Brain microvascular endothelial cell (primary cell): ENCODE measurements at places on chromosomes 1 and 21.

- DNase-seq, result peak; percentile 71
These were observed 109.0 kb upstream of the IPO9 start for GRCh38 chr1:201719812-201720521.

DNA sequence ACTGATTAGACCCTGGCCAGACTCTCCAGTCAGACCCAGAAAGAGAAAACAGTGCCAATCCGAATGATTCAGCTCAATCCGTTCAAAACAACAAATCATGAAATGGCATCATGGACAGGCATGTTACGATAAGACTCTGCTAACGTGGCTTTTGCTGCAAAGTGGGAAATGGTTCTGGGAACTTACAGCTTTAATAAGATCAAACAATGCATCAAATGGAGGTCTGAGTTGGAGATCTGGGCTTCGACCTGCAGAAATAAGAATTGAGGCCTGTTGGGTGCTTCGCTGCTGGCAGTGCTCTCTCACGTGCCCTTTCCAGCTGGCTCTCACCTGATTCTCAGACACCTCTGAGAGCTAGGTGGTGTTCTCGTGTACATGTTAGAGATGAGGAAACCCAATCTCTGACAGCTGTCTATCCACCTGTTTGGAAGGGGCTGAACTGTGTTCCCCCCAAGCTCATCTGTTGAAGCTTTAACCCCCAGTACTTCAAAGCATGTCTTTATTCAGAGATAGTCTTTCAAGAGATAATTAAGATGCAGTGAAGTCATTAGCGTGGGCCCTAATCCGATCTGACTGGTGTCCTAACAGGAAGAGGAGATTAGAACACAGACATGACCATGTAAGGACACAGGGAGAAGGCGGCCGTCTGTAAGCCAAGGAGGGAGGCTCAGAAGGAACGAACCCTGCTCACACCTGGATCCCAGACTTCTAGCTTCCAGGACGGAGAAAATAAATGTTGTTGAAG is 45.5 kb upstream of the ETS2 start:
- DNase-seq, result no peak

- no peak for DNase-seq
These were observed 109.3 kb downstream of the NTNG1 start for GRCh38 chr1:107250169-107250568.

DNA sequence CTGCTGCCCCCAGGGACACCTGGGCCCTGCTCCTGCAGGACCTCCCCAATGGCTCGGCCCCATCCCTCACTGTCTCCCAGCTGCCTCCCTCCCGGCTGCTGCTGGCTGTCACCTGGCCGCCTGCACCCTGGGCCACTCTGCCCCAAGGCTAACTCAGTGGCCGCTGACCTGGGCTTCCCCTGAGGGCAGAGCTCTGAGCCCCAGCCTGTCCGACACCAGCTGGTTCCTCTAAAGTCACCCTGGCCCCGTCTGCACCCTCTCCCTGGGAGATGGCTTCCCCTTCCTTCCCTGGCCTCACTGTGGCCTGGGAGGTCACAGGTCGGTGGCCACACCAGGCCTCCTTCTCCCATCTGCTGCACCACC is 15.0 kb downstream of the ITGB2 start:
- no peak for DNase-seq

- DNase-seq, result no peak
These were observed 230.3 kb upstream of the USP24 start for GRCh38 chr1:55445416-55445815.

DNA sequence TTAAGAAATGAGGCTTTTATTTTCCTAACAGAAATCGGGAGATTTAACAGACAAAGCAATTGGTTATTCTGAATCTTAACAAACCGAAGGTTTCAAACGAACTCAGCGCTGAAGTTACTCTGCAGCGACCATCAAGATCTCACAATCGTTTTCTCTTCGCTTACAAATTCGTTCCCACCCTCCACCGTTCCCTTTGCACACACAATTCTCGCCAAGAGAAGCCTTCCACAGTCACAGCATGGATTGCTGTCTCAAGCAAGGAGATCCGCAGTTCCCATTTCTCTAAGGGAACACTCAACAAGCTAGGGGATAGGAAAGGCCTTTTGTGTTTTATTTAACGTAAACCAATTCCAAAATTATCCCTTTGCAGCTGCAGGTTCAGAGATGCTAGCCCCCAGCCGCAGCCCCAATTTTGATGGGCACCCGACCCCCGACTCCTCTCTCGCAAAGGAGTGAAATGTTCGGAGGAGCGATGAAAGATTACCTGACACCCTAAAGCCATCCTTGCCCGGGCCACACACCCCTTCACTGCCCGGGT is 755 bp downstream of the FBXO42 start:
- no peak for DNase-seq

DNA sequence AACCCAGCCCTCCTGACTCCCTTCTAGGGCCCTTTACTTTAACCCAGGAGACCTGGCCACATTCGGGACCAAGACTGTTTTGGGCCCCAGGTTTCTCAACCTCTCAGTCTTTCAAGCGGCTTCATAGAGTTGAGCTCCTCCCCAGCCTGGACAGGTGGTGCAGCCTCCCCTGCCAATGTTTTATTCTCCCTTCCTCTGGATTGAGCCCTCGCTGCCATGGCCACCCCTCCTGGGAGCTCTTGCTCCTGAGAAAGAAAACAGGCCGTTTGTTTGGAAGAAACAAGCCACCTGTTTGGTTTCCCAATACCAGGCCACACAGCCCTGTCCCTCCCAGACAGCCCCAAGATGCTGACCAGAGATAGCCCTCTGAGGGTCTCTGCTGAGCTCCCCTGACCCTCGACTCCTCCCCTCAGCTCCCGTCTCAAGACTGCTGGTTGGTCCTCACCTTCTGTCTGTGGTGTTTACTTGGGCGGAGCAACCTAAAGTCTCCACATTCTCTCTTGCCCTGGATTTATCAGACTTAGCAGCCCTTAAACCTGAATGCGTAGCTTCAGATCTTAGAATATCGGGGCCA is 3.3 kb downstream of the TMEM51 start:
- DNase-seq, result no peak

- DNase-seq, result no peak
These were observed 115.3 kb downstream of the PLA2G4A start for GRCh38 chr1:186943891-186944686.

GRCh38 chr1:178664278-178664677 is 60.8 kb upstream of the RALGPS2 start:
- no peak for DNase-seq

- no peak for DNase-seq
These were observed 202.3 kb downstream of the HIVEP3 start for GRCh38 chr1:41716188-41717130.

DNA sequence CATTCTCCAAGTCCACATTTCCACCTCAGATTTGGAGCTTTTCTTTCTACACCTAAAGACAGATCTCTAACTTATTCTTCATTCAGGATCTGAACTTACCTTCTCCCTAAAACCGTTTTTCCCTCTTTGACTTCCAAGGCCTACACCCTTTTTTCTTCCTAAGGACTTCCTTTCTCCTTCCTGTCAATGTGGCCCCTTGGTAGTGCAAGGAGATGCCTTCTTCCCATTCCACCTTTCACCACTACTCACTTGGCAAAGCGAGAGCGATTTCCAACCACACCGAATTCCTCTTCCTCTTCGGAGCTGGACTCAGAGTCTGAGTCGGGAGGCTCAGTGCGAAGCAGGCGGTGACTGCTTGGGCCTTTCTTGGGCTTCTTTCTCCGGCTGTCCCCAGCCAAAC is 1.3 kb downstream of the EFCAB14 start:
- no peak for DNase-seq

DNA sequence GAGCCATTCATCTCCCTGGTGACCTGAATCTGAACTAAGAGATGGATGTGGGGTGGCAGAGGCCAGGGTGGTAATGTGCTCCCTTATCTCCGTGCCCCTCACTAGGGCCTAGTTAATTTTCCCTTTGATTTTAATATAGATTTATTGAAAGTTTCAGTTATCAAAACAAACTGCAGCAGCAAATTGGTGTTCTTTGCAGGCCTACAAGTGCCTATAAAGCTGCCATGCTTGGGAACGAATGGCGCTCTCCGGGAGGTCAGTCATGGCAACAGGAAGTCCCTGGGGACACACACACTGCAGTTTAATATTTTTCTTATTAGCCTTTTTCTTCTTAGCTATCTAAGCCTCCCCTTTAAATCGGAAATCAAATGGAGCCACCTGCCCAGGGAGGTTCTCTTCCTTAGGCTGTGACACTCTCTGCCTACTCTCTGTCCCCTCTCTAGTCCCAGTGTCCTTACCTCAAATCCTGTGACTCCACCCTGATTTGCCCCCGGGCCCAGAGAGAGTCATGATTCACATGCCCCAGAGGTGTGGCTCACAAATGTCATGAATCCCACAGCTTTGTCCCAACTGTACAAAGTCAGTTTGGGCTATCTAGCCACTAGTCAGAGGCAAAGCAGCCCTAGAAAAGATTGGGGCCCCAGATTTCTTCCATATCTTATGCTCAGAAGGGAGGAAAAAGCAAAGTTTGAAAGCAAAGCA is 4.3 kb upstream of the ERI3 start:
- no peak for DNase-seq

DNA sequence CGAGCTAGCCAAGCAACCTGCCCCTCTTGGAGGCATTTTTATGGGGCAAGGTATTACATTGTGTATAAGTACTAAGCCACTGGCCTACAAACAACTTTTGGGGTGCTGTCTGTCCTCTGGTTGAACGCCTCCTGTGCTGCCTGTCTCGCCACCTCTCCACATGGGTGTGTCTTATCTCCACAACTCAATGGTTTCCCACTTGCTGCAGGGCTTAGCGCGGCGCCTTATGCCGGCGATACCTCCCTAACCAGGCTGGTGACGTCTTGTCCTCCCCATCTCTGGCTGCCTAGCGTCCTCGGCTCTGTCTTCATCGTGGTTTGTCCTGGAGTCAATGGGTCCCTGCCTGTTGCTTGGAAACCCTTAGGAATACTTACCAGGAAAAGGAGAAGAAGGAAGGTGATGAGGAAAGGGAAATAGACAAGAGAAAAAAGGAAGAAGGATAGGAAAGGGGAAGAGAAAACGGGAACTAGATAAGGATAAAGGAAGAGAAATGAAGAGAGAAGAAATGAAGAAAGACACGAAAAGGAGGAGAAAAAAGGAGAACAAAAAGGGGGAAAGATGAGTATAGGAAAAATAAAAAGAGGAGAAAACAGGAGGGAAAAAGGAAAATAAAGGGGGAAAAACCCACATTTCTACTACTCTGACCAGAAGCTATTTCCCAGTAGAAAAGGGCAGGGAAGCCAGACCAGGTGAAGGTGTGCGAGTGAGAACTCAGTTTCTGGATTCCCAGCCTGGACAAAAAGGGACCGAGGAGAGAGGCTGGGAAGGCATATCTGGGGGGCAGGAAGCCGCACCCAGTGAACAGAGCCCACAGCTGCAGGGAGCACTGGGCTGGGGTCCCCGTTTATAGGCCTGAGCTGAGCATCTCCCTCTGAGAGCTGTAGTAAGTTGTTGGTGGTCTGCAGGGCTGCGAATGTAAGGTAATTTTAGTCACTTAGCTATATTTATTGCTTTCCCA is 86.2 kb downstream of the CLIC6 start:
- no peak for DNase-seq

GRCh38 chr1:164180824-164181223 is 378.2 kb upstream of the PBX1 start:
- DNase-seq, result no peak

- no peak for DNase-seq
These were observed 33.7 kb downstream of the CFH start for GRCh38 chr1:196685506-196685905.

DNA sequence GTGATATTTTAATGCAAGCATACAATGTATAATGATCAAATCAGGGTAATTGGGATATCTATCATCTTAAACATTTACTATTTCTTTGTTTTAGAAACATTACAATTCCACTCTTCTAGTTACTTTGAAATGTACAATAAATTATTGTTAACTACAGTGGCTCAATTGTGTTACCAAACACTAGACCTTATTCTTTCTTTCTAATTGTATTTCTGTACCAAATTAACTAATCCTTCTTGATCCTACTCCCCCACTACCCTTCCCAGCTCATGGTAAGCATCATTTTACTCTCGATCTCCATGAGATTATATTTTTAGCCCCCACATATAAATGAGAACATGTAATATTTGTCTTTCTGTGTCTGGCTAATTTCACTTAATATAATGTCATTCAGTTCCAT is 95.0 kb upstream of the MROH9 start:
- DNase-seq, result no peak

GRCh38 chr1:207424570-207425131 is 29.5 kb upstream of the CR2 start:
- no peak for DNase-seq

DNA sequence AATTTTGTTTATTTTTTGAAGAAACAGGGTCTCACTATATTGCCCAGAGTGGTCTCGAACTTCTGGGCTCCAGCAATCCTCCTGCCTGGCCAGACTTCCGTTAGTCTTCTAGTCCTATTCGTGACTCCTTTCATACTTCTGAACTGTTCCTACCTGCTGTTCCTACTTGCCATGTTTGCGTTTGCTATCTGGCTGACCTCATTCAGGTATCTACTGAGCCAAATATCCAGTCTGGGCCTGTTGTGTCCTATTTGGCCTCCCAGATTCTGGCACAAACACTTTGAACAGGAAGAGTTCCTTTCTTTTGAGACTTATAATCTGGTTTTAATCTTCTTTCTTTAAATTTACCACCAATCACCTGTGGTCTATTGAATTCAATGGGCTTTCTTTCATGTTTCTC is 6.9 kb upstream of the NR1I3 start:
- DNase-seq, result no peak

DNA sequence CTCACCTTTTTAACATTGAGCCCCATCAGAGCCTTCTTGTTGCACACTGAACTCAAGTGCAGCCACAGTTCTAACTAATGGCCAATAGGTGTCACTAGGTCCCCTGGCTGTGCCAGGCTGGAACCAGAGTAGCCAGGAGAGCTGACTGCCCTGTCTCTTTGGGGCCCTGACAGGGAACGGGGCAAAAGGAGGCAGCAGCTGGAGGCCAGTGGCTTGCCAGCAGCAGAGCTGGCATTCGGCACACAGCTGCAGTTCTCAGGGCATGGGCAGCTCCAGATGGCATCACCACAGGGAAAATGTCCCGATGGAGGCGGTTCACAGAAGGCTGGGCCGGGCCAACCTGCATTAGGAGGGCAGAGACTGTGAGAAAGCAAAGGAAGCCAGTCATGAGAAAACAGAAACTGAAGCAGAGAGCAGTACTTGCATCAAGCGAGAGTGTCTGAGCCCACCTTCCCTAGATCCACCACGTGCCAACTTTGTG is 188.6 kb downstream of the FCRL5 start:
- peak; percentile 45 for DNase-seq

GRCh38 chr1:41919764-41920397 is 1.2 kb upstream of the HIVEP3 start:
- no peak for DNase-seq

DNA sequence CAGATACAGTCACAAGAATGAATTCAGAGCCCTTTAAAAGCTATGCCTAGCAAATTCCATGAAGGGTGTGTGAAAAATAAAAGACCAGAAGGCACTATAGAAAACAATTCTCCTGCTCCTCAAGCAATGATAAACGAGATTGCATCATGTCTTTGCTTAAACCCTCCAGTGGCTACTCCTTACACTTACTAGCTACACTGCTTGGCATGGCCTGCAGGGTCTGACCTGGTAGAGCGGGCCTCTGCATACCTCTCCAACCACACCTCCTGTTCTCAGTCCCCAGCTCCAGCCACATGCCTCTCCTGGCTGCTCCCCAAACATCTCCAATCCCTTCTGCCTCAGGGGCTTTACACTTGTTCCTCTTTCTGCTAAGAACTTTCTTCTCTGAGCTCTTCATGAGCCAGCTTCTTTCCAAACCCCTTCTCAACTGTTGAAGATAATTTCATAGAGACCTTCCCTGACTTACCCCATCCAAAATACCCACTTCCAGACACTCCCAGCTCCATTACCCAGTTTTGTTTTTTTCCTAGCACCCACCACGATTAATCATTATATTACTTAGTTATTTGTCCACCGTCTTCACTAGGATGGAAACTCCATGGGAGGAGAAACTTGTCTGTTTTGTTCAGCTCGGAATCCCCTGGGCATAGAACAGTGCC is 11.2 kb upstream of the CREG1 start:
- DNase-seq, result no peak
